NCI-H1105 treated with DMSO at 0.1 percent for 48 hours (cell line): ENCODE measurements at places on chromosomes 4 and X.

GRCh38 chr4:146381263-146381872 lies 140.4 kb downstream of the SLC10A7 start:
- no peak for DNase-seq

DNA sequence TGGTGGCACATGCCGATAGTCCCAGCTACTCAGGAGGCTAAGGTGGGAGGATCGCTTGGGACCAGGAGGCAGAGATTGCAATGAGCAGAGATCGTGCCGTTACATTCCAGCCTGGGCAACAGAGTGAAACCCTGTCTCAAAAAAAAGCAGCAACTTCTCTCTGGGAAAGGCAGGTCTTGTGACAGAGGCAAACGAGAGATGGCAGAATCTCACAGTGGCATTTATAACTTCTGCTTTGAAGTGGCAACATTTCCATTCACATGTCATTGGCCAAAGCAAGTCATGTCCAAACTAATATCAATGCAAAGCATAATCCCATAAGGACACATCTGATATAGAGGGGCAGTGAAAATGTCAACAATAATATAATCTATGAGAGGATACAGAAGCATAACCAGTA lies 79.8 kb downstream of the PPEF2 start:
- no peak for DNase-seq

- DNase-seq = no peak
Measured at GRCh38 chr4:5970381-5971077, 47.7 kb downstream of the C4orf50 start.

GRCh38 chrX:7580127-7580526 lies 262.8 kb upstream of the VCX start:
- DNase-seq = no peak

DNA sequence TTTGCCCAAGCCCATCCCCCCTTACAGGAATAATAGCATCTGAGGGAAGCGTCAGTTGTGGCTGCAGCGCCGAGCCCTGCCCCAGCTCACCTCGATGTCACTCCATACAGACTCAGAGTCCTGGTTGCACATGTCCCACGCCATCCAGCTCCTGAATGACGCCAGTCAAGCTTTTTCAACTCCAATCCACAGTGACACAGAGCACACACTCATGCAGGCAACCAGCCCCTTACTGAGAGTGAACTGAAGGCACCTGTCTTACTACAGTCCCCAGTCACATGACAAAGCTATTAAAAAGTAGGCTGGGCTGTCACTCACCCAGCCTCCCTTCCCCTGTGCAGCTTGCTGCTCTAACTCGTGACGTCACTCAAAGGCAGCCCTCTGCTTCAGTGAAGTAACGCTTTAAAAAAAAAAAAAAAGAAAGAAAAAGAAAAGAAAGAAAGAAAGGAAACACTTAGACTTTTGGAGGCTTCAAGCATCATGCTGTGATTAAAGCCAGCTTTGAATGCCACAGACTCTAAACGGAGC lies at the start of gene PPARGC1A:
Gene PPARGC1A, minus strand, starts transcription at position 234 of the 528 bp plus-strand sequence. Its CDS starts 90 bp downstream, at position 144.
- peak; percentile 77 for DNase-seq

- DNase-seq = no peak
Measured at GRCh38 chr4:176964116-176964691, 171.5 kb upstream of the VEGFC start.
